ENCODE measurements at places on chromosomes 2 and 18. TPM values are rescaled to one million over a fixed set of nuclear protein-coding genes. Genes with fewer than 3 reads are reported as not detected.

- DNase-seq = no peak
Measured at GRCh38 chr2:172977270-172978062, 98.2 kb upstream of the MAP3K20 start.

DNA sequence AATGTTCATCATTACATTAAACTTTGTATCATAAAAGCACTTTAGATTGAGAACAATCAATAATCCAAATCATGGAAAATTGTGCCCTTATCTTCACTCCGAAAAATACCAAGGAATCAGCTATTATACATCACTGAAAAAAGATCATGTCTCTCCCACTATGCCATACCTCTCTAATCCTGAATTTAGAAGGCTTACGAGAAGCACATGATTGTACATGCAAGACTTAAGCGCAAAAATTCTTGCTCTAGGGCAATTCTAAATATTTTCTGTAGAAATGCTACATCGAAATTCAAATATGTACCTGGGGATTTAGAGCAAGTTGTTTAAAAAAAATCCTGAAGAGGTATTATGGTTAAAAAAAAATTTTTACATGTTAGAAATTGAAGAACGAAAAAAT is 1.3 kb downstream of the CYTIP start:
- DNase-seq = no peak

The ANKRD30B gene
- not detected for total RNA-seq

DNA sequence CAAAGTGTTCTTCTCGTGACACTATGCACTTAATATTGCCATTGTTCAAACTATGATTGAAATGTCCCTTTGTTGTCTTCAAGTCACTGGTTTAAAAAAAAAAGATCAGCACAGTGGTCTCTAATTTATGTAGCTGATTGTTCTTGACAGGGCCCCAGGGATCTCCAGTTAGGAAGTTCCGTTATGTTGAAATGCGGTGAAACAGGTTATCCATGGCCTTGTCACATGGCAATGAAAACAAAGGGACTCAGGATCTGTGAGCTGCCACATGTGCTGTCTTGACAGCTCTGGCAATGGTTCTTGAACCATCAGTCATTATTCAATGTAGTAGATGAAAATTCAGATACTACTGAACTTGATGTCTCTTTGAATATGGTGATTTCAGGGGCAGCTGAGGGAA is 147.4 kb downstream of the SETBP1 start:
- no peak for DNase-seq

The PDE1A gene
- not detected for total RNA-seq

GRCh38 chr2:36526226-36526625 is 71.7 kb downstream of the FEZ2 start:
- no peak for DNase-seq

Data from activated T-cell treated with anti-CD3 and anti-CD28 coated beads, Interleukin-2, amount 50 U/mL, for 4 hours (primary cell).